ENCODE measurements at places on chromosomes 3 and 15.

DNA sequence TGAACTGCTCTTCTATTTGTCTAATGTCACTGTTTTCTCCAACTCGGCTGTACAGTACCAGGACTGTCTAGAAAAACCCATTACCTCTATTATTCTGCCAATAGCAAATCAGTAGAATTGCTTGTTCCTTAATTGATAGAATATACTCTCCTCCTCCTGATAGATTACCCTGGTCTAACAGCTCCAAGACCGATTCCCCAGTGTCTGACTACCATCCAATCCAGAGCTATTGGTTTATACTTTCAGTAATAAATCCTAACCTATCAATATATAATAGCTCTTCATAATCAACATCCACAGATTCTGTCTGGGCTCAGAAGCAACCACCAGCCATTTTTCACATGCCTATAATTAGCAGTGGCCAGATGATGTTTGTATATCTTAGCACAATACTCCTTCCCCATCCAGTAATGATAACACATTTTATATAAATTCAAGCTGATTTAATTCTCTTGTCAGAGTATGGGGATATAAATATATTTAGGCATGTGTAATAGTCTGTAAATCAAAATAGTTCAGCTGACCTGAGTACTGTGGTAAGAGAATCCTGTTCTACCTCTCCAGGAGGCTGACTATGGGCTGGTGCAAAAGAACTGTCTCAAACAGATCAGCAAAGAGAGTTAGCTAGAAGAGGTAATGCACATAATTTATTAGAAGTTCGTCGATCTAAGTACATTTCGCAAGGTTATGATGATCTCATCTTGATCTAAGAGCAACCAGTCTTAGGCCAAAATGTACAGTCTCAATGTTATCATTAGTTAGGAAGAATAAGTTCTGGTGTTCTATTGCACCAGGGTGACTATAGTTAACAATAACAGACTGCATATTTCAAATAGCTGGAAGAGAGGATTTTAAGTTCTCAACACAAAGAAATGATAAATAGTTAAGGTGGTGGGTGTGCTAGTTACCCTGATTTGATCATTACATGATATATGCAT, 193.4 kb downstream of the SHOX2 start:
- no peak for DNase-seq

GRCh38 chr3:107775974-107776373, 253.2 kb downstream of the BBX start:
- DNase-seq, result no peak

DNA sequence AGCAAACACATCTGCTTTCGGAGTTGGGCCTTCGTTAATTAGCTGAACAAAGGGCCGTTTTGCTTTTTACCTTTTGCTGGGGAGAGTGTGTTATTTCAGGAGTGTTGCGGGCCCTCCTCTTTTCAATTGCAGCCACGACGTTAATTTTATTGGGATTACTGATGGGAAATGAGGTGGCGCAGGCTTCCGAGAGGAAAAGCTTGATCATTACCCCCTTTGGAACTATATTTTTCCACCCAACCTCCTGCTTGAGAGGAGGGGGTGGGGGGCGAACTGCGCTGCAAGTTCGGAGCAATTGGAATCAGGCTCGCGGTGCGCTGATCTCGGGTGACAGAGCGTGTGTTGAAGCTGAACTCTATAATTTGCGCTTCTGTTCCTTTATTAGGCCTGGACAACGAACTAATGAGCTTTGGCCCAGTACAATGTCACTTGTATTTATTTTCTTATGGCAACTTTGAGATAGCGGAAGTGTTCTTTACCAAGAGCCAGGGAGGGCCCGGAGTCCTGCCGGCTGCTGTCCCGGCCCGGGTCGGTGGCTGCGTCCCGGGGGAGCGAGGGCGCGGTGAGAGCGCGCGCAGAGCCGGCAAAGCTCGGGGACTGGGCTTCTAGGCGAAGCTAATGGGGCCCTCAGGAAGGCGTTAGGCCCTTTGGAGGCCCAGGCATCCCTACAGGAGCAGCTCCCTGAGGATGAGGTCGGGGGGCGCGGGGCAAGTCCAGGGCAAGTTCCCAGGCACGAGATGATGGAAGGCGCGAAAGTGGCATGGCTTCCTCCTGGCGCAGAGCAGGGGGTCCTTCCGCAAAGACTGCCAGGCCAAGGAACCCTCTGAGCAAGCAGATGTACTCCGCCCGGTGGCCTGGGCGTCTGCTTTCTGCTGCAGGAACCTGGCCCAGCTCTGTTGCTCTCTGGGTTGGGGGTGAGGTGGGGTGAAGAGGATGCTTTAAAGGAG, 12.9 kb downstream of the NR2F2 start:
- no peak for DNase-seq

- DNase-seq, result peak; percentile 32
Observed at GRCh38 chr3:61181874-61182273, 69.4 kb downstream of the FHIT start.

Data from NCI-H2029 treated with DMSO at 0.1 percent for 48 hours (cell line).